ENCODE measurements at places on chromosomes 11 and 22.
A peak's percentile ranks its signal among the peaks of the same experiment; 100 is the strongest.

GRCh38 chr11:43547889-43548381, 132.6 kb upstream of the HSD17B12 start:
- no peaks in the 10 kb centered on the region for H3K36me3 ChIP-seq
- peak overlapping the region; percentile 64 for H3K27ac ChIP-seq
- peak; percentile 73 for DNase-seq
- H3K27me3 ChIP-seq = peaks cover 38% of the 10 kb centered on the region

DNA sequence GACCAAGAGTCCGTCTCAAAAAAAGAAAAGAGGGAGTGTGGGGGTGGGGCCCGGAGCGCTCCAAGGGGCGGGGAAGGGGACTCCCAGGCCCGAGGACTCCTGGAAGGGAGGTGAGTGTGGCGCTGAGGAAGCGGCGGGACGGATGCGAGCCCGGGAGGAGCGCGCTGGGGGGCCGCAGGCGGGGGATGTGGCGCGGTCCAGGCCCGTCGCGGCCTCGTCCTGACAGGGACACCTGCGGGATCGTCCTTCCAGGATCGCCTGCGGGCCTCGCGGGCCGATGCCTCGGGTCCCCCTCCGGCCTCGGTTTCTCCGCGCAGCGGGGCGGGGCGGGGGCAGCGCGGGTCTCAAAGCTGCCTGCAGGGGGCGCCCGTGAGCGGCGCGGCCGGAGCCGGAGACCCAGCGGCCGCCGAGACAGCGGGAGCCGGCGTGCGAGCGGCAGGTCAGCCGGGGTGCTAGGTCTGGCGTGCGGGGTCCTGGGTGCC, 3.8 kb upstream of the ADORA2A start:
- peak overlapping the region; percentile 59 for H3K4me3 ChIP-seq
- peak; percentile 82 for DNase-seq
- no peaks in the 10 kb centered on the region for H3K27me3 ChIP-seq
- peak overlapping the region; percentile 75 for H3K27ac ChIP-seq
- H3K36me3 ChIP-seq = no peaks in the 10 kb centered on the region

- no peaks in the 10 kb centered on the region for H3K4me1 ChIP-seq
- H3K4me3 ChIP-seq = no peak overlapping the region
- no peak for DNase-seq
- H3K27ac ChIP-seq = no peak overlapping the region
- no peaks in the 10 kb centered on the region for H3K27me3 ChIP-seq
- no peaks in the 10 kb centered on the region for H3K36me3 ChIP-seq
Observed at GRCh38 chr11:84240847-84241246, 954.7 kb upstream of the CCDC90B start.

DNA sequence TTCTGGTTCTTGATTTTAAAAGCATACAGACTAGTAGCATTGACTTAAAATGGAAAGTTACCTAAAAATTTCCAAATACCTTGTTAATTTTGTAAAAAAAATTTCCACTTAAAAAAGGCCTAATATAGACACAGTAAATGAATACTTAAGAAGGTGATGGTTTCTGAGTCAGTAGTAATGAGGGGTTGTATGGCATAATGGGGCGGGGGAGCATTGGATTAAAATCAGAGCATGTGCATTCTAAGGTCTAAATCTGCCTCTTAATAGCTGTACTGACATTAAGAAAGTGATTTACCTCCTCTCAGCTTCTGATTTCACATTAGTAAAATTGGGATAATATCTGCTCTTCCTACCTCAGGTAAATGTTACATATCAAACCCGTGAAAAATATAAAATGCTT, 446.5 kb downstream of the AASDHPPT start:
- H3K4me3 ChIP-seq = no peak overlapping the region
- no peak for DNase-seq
- no peaks in the 10 kb centered on the region for H3K4me1 ChIP-seq
- H3K27me3 ChIP-seq = no peaks in the 10 kb centered on the region
- no peaks in the 10 kb centered on the region for H3K36me3 ChIP-seq

DNA sequence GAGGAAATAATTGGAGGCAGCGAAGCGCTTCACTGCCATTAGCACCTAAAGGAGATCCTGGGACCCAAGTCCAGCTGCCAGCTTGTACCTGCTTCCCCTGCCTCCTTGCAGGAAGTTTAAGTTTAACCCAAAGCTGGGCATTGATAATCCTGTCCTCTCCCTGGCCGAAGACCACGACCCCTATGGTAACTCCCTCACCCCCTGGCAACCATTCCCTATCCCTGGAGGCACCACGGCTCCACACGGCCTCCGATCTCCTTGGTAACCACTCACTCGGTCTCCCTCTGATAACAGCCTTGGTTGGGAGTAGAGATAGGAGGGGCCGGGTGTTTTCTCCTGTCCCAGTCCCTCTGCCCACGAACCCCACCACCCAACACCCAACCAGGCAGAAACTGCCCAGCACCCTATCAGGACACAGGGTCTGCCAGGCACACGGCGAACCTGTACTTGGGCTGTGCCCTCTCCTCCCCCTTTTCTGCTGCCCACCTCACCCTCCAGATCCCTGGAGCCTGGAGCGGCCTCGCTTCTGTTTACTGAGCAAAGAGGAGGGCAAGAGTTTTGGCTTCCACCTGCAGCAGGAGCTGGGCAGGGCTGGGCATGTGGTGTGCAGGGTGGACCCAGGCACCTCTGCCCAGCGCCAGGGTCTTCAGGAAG, 833 bp downstream of the NHERF4 start:
- no peak for DNase-seq
- peaks cover 13% of the 10 kb centered on the region for H3K4me1 ChIP-seq
- peaks cover 29% of the 10 kb centered on the region for H3K36me3 ChIP-seq
- H3K4me3 ChIP-seq = peak overlapping the region; percentile 3
- peaks cover 23% of the 10 kb centered on the region for H3K27me3 ChIP-seq
- H3K27ac ChIP-seq = no peak overlapping the region

- no peak for DNase-seq
- H3K27ac ChIP-seq = peak overlapping the region; percentile 96
- H3K36me3 ChIP-seq = no peaks in the 10 kb centered on the region
- H3K4me3 ChIP-seq = peak overlapping the region; percentile 92
- H3K4me1 ChIP-seq = peaks cover 49% of the 10 kb centered on the region
Observed at GRCh38 chr11:63682066-63683021, 1.0 kb downstream of the RTN3 start.

- no peak overlapping the region for H3K4me3 ChIP-seq
- no peak for DNase-seq
- H3K27me3 ChIP-seq = no peaks in the 10 kb centered on the region
- peaks cover 40% of the 10 kb centered on the region for H3K4me1 ChIP-seq
Observed at GRCh38 chr11:12024254-12024926, 16.0 kb upstream of the DKK3 start.

DNA sequence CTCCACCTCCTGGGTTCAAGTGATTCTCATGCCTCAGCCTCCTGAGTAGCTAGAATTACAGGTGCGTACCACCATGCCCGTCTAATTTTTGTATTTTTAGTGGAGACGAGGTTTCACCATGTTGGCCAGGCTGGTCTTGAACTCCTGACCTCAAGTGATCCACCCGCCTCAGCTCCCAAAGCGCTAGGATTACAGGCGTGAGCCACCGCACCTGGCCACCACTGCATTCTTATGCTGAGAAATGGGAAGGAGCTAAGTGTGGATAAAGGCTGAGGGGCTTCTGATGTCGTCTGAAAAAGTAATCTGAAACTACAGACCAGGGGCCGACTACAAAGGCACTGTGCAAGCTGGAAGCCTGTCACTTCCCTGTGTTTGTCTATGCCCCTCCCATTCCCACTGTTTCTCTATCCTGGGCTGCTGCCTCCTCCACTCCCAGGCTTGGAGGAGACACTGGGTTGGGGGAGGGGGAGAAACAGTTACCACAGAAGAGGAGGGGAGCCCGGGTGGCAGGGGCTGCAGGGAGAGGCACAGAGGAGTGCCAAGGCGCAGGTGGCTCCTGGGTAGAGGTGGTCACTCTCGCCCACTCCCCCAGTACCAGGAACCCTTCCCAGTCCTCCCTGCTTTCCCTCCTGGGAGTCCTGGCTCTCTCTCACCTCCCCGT, 2.9 kb upstream of the MTA2 start:
- peaks cover 21% of the 10 kb centered on the region for H3K4me1 ChIP-seq
- H3K27ac ChIP-seq = no peak overlapping the region
- H3K27me3 ChIP-seq = no peaks in the 10 kb centered on the region
- H3K36me3 ChIP-seq = peaks cover 55% of the 10 kb centered on the region

DNA sequence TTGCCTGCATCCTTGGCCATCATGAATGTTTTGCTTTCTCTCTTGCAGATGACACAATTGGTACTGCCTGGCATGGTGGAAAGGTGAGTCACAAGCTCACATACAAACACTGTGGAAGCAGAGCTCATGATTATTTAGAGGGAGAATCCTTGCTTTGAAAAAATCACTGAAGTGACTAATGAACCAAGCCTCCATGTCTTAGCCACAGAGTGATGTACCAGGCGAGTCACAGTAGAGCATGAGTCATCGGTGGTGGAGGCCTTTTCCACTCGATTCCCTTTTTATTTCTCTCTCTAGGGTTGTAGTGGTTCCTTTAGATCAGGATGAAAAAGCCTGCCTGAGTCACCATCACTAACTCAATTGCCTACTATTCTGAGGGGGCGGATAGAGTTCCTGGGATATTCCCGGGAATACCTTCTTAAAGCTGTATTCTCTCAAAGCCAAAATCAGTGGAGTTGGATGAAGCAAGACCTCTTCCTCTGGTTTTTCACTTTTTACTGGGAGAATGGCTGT, 49.6 kb upstream of the ALKBH3 start:
- H3K27me3 ChIP-seq = no peaks in the 10 kb centered on the region
- no peaks in the 10 kb centered on the region for H3K36me3 ChIP-seq
- H3K4me3 ChIP-seq = no peak overlapping the region
- H3K4me1 ChIP-seq = peaks cover 43% of the 10 kb centered on the region
- peak; percentile 25 for DNase-seq

DNA sequence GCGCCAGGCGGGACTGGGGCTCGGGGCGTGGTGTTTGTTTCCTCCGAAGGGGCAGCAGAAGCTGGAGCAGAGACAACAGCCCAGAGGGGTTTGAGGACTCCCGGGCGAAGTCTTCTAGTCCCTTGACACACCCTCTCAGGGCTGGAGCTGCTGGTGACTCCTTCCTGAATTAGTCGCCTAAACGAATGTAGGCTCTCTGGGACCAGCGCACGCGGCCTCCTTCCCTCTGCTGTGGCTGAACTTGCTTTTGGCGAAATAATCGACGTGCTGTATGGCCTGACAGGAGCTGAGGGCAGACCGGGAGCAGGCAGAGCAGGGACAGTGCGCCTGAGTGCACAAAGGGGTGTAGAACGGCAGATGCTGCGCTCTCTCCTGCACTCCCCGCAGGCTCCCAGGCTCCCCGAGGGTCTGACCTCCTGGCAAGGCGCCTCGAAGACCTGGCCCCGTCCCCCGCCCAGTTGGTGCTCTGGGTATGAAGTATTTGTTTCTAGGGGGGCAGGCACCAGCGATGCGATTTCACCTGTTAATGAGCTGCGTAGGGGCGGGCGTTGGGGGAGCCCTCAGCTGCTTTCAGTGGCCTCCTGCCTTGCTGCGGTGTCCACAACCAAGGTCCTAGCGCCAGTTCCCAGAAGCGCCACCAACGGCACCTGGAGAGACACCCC, 5.3 kb downstream of the SLC17A6 start:
- peak; percentile 15 for DNase-seq
- H3K4me1 ChIP-seq = no peaks in the 10 kb centered on the region
- H3K27ac ChIP-seq = no peak overlapping the region
- H3K27me3 ChIP-seq = peaks cover 65% of the 10 kb centered on the region
- no peak overlapping the region for H3K4me3 ChIP-seq
